ENCODE measurements at places on chromosomes 11 and 22. TPM values are rescaled to one million over a fixed set of nuclear protein-coding genes. Genes with fewer than 3 reads are reported as not detected.

Gene CCDC82
- 23.5 TPM for total RNA-seq

- DNase-seq = no peak
Measured at GRCh38 chr11:102071497-102072472, 24.5 kb downstream of the CFAP300 start.

DNA sequence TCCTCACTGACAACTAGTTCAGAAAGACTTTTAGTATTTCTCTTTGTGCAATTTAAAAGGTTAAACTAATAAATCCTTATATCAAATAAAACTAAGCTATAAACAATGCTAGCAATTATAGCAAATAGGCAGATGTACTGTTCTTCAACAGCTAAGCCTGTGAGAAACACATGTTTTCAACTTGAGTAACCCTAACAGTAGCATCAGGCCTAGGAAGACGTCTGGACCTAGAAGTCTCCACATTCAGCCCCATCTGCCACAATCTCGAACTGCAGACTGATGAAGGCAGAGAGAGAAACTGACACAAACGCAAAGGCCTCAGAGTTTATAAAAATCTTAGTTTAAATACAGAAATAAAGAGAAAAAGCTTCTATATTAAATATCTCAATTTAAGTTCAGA lies 2.5 kb downstream of the ST13 start:
- DNase-seq = no peak

GRCh38 chr11:75673977-75674582 lies 5.2 kb upstream of the MAP6 start:
- peak; percentile 16 for DNase-seq

Gene POU2AF3
- 5.2 TPM for total RNA-seq

Data from GM23338 (cell line).